Central memory CD8-positive, alpha-beta T cell (primary cell): ENCODE measurements at places on chromosomes 16 and 17.

DNA sequence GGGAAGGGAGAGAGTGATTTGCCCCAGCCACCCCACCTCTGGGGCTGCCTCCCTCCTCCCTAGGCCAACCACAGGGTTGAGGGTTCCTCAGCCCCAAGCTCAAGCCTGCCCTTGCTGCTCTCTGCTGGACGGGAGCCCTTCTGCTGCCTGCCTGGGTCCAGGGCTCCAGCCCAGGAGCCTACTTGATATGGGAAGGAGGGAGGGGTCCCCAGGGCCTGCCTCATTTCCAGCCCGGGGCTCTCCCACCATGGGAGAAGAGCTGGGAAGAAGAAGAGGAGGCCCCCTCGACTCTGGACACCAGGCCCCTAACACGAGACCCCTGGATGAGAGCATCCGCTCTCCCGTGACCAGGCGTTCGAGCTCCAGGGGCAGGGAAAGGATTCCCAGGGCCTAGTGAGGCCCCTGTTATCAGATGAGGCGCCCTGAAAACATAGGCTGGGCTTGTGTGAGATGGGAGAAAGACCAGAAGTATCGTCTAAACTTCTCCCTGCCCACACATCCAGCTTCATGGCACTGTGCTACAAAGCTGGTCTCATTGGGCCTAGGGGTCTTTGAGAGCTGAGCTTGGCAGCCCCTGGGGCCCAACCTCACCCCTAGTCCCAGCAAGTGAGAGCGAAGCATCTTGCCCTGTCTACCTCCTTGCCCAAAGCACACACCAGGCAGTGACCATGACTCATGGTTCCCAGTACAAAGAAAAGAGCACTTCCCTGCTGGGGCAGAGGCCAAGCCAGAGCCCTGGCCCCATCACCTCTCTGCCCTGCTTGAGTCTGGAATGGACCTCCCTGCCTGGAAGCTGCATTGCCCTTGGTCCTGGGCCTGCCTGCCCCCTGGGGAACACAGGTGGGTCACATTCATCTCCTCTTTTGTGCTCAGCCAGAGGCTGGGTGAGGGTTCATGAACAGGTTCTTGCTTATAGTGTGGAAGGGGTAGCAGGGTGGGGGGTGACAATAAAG is 987 bp downstream of the SLC16A5 start:
- H3K36me3 ChIP-seq: no peaks in the 10 kb centered on the region
- peak overlapping the region; percentile 41 for H3K27ac ChIP-seq
- peaks cover 23% of the 10 kb centered on the region for H3K4me1 ChIP-seq

GRCh38 chr17:49646391-49647255 is 31.3 kb downstream of the SPOP start:
- H3K4me1 ChIP-seq: peaks cover 26% of the 10 kb centered on the region
- no peak overlapping the region for H3K4me3 ChIP-seq
- no peak for DNase-seq

DNA sequence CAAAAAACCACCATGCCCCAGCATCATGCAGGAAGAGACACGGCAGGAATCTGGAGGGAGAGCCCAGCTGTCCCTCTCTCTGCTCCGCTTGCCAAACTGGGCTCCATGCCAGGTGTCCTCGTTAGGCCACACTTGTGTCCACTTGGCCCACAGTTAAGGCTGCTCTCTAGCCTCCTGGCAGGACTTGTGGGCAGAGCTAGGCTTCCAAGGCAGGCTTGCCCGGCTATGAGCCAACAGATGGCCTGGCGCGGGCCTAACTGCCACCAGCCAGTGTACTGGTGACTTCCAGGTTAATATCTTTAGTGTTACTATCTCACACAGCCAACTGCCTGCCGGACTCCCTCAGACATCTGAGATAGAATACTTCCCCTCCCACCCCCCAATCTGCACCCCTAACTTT is 10.6 kb downstream of the ATP6V0D1 start:
- H3K27ac ChIP-seq: peak overlapping the region; percentile 2
- H3K27me3 ChIP-seq: no peaks in the 10 kb centered on the region

DNA sequence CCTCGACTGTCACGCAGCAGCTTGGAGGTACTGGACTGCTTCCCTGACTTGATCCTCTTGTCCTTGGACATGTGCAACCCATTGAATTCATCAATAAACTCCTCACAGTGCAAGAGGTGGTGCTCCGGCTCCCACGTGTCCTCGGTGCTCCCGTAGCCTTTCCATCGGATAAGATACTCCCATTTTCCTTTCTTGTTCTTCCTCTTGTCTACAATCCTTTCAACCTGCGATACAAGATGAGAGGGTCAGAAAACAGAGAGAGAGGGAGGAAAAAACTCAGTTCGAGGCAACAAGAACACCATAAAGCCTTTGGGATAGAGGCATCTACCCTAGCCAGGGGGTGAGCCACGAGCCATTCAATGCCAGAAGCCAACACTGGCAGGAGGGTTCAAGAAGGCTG is 119.5 kb downstream of the CDYL2 start:
- H3K27me3 ChIP-seq: no peaks in the 10 kb centered on the region
- no peak overlapping the region for H3K27ac ChIP-seq
- no peak for DNase-seq

GRCh38 chr17:41965694-41966462 is 717 bp upstream of the CNP start:
- no peaks in the 10 kb centered on the region for H3K27me3 ChIP-seq
- H3K4me1 ChIP-seq: peaks cover 21% of the 10 kb centered on the region
- peaks cover 25% of the 10 kb centered on the region for H3K36me3 ChIP-seq
- H3K4me3 ChIP-seq: peak overlapping the region; percentile 86

- no peak overlapping the region for H3K4me3 ChIP-seq
- no peaks in the 10 kb centered on the region for H3K4me1 ChIP-seq
- no peak for DNase-seq
- H3K27ac ChIP-seq: no peak overlapping the region
Observed at GRCh38 chr17:45103269-45103795, 29.0 kb downstream of the PLCD3 start.

DNA sequence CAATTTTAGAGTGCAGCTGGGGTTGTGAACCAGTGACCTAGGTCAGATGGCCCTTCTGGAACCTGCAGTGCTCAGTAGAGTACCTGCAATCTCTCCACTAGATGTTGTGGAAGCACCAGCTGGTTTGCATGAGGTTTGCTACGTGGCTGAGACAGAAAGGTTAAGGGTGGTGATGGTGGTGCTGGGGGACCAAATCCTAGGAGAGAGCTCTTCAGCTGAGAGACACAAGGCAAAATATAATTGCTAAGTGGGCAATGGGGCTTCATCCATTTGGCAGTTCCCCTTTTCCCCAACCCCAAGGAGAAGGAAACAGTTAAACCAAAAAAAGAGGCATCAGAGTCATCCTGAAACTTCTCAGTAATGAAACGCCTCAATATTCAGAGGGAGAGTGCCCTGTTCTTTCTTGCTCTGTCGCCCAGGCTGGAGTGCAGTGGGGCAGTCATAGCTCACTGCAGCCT is 13.9 kb downstream of the ITPRIPL2 start:
- H3K4me1 ChIP-seq: peaks cover 19% of the 10 kb centered on the region
- no peak for DNase-seq

- no peak overlapping the region for H3K27ac ChIP-seq
- no peak overlapping the region for H3K4me3 ChIP-seq
- H3K36me3 ChIP-seq: no peaks in the 10 kb centered on the region
- DNase-seq: no peak
Observed at GRCh38 chr16:47851146-47851545, 304.6 kb downstream of the ABCC12 start.

- H3K36me3 ChIP-seq: no peaks in the 10 kb centered on the region
- H3K4me3 ChIP-seq: no peak overlapping the region
- H3K4me1 ChIP-seq: no peaks in the 10 kb centered on the region
- no peak overlapping the region for H3K27ac ChIP-seq
- no peak for DNase-seq
- H3K27me3 ChIP-seq: no peaks in the 10 kb centered on the region
Observed at GRCh38 chr16:73601911-73602310, 554.0 kb upstream of the ZFHX3 start.

GRCh38 chr16:82695806-82696205 is 69.0 kb downstream of the CDH13 start:
- no peak overlapping the region for H3K27ac ChIP-seq
- H3K27me3 ChIP-seq: peaks cover 18% of the 10 kb centered on the region
- DNase-seq: no peak

DNA sequence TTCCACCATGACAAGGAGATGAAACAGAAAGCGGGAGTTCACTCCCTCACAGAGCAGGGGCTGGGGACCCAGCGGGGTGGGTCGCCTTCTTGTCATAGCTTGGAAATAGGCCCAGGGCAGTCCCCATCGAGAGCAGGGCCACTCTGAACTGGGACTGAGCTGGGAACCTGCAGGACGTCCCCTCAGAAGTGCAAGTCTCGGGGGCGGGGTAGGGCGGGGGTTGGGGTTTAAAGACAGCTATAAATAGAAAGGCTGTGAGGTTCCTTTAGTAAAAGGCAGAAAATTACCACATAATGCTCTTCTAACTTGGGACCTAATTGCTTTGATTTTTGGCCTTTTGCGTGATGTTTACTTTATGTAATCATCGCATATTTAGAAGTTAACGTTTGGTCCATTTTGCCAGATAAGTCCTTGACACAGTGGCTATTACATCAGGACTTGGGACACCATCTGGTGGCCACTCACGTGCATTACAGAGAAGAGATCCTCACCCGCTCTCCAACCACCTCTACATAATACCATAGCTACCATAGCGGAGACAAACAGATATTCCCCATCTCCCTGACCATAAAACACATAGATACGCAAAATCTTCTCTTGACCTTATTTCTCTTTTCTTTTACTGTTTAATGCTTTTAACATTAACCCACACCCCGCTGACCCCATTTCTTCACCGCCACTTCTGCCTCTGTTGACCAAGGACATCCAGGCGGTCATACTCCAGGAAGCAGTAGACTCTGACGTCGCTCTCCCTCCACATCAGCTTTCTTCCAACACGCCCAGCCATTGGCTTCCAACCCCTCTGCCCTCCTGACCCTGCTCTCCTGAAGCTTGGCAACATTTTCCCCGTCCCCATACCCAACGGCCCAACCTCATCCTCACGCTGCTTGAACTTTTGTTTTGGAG is 27.5 kb upstream of the PIK3R6 start:
- H3K36me3 ChIP-seq: peaks cover 49% of the 10 kb centered on the region
- peak; percentile 34 for DNase-seq
- H3K4me1 ChIP-seq: peaks cover 67% of the 10 kb centered on the region
- no peaks in the 10 kb centered on the region for H3K27me3 ChIP-seq
